ENCODE measurements at places on chromosomes 4 and X.

- peak; percentile 18 for DNase-seq
Measured at GRCh38 chr4:40916880-40917279, 167.1 kb downstream of the NSUN7 start.

- DNase-seq, result no peak
Measured at GRCh38 chrX:153966283-153966688, 5.3 kb downstream of the HCFC1 start.

GRCh38 chrX:136652822-136653723, 5.1 kb downstream of the CD40LG start:
- DNase-seq, result no peak

DNA sequence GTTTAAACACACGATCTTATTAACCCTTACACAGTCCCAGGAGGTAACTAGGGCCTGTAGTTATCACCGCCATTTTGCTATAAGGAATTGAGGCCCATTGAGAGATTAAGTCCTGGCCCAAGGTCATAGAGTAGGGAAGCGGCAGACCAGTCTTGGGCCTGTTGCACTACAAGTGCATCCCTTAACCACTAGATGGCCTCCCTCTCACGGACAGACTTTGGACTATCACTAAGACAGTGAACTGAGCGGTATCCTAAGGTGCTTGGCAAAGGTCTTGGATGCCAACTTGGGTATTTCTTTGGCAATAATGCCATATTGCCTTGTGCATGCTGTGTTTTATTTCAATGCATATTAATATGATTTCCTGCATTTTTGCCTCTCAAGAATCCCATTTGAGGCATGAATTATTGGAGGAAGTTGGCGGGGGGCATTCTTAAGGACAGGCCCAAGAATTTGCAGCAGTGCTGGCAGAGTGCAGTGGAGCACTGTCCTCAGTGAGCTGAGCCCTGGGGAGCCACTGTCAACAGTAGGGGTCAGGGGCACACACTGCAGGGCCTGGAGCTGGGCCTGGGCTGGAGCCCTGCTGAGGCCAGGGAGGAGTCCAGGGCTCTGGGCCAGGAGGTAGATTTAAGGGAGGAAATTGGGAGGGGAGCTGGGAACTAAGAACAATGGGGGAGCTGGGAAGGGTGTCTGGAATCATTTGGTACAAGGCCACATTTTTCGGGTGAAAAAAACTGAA, 147.4 kb downstream of the SMIM20 start:
- DNase-seq, result no peak

GRCh38 chr4:102546635-102547034, 45.5 kb downstream of the NFKB1 start:
- DNase-seq, result no peak

GRCh38 chrX:53290441-53291041, 9.2 kb upstream of the IQSEC2 start:
- no peak for DNase-seq

- DNase-seq, result no peak
Measured at GRCh38 chr4:7189066-7189465, 3.3 kb upstream of the SORCS2 start.

DNA sequence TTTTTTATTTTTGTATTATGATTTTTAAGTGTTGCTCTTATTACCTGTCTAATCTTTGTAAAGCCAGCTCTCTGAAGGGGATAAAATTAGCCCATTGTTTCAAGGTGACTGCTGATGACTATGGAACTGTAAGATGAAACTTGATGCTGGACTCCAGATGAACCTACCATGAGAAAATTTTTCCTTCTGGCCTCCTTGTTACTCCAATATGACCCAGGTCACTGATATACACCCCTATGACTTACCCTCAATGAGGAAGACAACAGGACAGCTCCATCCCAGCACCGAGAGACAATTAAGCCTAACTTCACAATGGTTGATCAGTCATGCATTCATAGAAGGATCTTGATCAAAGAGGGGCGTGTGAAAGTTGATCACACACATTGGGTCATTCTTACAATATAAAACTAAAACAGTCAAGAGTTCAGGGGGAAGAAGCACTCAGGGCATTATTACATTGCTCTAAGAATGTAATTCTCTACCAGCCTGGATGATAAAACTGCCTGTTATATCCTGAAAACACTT, 230.8 kb upstream of the AGTR2 start:
- DNase-seq, result no peak

- no peak for DNase-seq
Measured at GRCh38 chr4:71188156-71188640, 150.6 kb upstream of the SLC4A4 start.

DNA sequence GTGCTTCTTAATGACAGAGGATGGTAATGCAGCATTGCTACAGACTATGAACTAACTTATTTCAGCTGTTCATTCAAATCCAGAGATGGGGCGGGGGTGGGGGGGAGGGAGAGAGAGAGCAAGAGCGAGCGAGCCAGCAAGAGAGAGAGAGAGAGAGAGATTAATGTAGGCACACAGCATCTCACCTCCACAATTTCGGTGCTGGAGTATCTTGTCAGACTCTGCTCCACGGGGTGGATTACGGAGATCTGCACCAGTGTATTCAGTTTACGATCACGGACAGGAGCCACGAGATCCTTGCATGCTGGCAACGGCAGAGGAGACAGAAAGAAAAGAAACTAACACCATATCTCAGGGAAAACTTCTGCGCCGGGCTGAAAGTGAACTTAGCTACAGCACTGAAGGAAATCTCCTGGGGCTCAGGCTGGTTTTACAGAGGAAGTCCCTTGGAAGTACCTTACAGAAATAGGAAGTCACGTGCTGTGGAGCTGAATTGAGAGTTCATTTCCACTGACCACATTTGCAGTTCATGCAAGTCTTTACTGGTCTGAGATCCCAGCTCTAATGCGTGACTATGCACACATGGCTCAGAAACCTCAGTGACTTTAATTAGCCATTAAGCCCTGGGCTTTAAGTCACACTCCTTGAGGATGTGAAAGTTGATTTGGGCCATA, 440.9 kb downstream of the INPP4B start:
- peak; percentile 31 for DNase-seq

DNA sequence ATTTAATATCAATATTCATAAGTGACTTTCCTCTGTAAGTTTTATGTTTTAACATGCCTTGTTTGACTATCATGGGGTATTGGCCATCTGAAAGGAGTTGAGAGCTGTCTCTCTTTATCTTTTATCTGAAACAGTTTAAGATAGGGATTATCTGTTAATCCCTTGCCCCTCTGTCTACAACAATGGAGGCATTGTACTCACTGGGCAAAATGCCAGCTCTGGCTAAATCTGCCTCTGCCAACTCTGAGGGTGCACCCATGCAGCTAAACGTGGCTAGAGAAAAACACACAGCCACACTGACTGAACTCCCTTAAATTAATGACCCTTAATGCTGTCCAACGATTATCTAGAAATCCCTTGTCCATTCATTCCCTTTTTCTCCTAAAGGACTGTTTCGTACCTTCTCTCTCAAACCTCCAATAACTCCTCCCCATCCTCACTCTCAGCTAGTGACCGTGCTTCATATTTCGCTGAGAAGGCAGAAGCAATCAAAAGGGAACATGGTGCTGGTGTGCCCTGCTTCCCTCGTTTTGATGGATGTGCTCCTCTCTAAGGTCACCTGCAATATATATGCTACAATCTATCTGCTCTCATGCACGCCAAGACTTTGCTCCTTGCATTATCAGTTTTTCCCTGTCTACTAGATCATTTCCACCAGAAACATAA, 10.3 kb downstream of the PHKA2 start:
- DNase-seq, result no peak

GRCh38 chr4:145352438-145353145, 129.1 kb upstream of the SMAD1 start:
- DNase-seq, result no peak

DNA sequence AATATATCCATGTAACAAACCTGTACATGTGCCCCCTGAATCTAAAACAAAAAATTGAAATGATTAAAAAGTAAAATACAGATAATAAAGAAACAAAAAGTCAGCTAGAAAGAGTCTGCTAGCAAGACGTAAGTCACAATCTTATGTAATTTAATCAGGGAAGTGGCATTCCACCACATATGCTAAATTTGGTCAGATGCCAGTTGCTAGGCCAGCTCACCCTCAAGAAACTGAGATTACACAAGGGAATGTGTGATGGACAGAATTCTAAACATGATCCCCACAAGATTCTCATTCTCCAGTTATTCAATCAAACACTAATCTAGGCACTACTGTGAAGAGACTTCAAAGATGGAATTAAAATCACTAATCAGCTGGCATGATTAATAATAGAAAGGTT, 689.3 kb downstream of the CENPC start:
- no peak for DNase-seq

GRCh38 chrX:33415459-33415858, 204.1 kb upstream of the DMD start:
- DNase-seq, result no peak

- no peak for DNase-seq
Measured at GRCh38 chrX:125327891-125328290, 8.2 kb downstream of the TEX13C start.

DNA sequence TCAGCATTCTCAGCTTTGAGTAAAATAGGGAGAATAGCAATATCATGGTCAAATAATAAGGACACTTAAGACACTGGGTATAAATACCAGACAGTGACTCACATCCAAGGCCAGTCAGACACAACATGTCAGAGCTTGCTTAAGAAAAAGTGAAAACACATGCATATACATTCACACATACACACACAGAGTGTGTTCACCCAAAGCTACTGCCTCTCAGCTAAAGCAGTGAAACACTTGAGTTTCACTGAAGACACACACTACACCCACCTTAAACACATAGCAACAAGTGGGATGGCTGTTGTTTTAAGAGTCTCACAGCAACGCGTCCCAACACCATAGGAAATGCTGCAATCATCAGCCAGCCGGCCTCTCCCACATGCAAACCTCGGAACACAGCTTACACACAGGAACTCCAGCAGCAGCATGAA, 14.4 kb downstream of the SHROOM4 start:
- no peak for DNase-seq

DNA sequence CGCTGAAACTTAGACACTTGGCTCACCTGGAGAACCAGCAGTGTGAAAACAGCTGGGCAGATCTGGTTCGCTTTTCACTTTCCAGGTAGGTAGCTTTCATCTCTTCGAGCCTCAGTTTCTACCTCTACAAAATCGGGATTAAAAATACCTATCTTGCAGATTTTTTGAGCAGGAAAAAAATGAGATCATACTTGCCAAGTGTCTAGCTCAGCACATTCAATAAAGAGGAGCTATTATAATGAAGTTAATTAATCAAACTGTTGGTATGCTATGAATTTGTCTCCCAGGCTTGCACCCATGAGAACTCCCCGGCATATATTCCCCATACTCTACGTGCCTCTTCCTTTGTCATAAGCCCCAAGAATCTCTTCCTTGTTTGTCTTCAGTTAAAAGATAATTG, 158.6 kb upstream of the LDB2 start:
- DNase-seq, result no peak

- DNase-seq, result no peak
Measured at GRCh38 chr4:97866821-97867556, 276.3 kb downstream of the STPG2 start.

GRCh38 chrX:68077378-68077777, 355.9 kb downstream of the OPHN1 start:
- DNase-seq, result no peak

- no peak for DNase-seq
Measured at GRCh38 chrX:1435241-1435895, 17.3 kb downstream of the ASMTL start.

- no peak for DNase-seq
Measured at GRCh38 chr4:80107374-80107773, 34.3 kb upstream of the ANTXR2 start.

- no peak for DNase-seq
Measured at GRCh38 chr4:59960143-59960542, 1240.0 kb upstream of the ADGRL3 start.

- DNase-seq, result no peak
Measured at GRCh38 chrX:776061-776460, 145.5 kb downstream of the SHOX start.

- no peak for DNase-seq
Measured at GRCh38 chr4:176664964-176665363, 127.8 kb downstream of the VEGFC start.

DNA sequence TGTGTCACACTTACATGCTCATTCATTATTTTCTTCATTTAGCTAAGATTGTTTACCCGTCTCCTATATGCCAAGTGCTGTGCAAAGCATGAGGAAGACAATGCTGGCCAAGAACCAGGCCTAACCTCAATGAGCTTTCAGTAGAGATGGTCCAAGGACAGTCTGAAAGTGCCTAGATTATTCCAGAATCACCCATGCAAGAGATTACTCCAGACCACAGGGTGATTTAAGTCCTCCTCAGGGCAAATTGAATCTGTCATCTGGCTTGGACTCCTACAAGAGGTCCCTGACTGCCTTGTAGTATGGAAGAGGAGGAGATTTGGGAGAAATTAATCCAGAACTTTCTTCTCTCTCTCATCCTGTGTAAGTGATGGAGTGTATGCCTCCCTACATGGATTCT, 99.4 kb upstream of the NDP start:
- no peak for DNase-seq

GRCh38 chr4:44861756-44862155, 135.4 kb upstream of the GNPDA2 start:
- no peak for DNase-seq

DNA sequence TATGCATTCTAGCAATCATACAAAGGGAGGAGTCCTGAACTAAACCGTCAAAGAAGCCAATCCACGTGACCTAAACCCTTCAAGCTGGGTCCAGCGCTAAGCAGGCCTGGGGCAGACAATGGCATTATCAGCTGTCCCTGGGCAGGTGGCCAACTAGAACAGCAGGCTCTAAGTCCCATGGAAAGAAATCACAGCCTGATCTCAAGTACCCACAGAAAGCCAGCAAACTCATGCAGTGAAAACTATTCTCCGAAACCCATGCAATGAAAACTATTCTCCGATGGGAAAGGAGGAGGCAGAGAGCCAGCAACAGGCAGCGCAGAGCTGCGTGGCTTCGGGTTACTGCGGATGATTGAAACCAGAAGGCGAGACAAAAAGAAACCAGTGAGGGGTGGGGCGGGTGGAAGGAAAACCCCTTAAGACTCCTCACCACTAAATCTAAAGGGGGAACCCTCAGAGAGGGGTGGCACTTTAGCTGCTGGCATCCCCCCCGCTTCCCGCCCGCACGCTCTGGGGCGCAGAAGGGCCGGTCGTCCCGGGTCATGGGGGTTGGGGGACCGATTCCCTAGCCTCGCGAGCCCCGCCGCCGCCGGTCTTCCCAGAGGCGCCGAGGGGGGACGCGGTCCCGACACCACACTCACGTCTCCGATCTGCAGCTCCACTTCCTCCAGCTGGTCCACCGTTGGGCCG, 567 bp downstream of the C4orf46 start:
- peak; percentile 14 for DNase-seq

GRCh38 chr4:47482326-47482725, 2.7 kb upstream of the ATP10D start:
- no peak for DNase-seq

- DNase-seq, result no peak
Measured at GRCh38 chr4:89551191-89551590, 243.6 kb upstream of the GPRIN3 start.

- no peak for DNase-seq
Measured at GRCh38 chr4:153222707-153223426, 18.6 kb downstream of the TRIM2 start.

- no peak for DNase-seq
Measured at GRCh38 chr4:38202242-38202641, 242.0 kb downstream of the PTTG2 start.

Data from activated T-cell treated with anti-CD3 and anti-CD28 coated beads for 4 hours (primary cell).